ENCODE measurements at places on chromosomes 6 and 20.

GRCh38 chr20:44829688-44830087 is 19.3 kb upstream of the RIMS4 start:
- DNase-seq: no peak

- no peak for DNase-seq
Observed at GRCh38 chr20:23071996-23072395, 14.1 kb downstream of the CD93 start.

DNA sequence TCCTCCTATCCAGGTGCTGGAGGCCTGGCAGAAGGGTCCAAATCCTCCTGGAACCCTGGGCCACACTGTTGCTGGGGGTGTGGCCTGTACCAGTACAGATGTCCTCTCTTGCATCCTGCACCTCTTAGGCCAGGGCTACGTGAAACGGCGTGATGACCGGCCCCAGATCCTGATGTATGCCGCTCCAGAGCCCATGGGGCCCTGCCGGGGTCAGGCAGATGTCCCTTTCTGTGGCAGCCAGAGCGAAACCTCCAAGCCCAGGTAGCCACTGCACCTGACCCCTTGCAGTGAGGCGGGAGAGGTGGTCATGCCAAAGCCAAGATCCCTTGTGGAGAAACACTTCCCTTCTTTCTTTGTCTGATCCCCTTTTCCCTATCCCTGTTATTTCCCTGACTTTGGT is 14.2 kb downstream of the DNPH1 start:
- no peak for DNase-seq

GRCh38 chr6:31874836-31875572 is 3.8 kb downstream of the SLC44A4 start:
- no peak for DNase-seq

DNA sequence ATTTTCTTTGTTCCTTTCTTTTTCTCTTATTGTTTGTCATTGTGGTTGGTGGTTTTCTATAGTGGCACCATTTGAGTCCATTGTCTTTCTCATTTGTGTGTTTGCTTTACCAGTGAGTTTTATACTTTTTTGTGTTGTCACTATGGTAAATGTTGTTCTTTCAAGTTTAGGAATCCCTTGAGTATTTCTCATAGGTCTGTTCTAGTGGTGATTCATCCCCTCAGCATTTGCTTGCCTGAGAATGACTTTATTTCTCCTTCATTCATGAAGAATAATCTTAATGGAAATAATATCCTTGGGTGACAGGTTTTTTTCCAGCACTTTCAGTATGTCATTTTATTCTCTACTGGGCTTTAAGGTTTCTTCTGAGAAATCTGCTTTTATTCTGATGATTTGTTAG is 209.2 kb upstream of the ASCC3 start:
- DNase-seq: no peak

GRCh38 chr20:671252-672030 is 4.2 kb downstream of the SCRT2 start:
- DNase-seq: no peak

GRCh38 chr20:34990231-34990630 is 34.6 kb downstream of the MYH7B start:
- DNase-seq: no peak

GRCh38 chr6:95185874-95186273 is 391.5 kb upstream of the MANEA start:
- DNase-seq: no peak

DNA sequence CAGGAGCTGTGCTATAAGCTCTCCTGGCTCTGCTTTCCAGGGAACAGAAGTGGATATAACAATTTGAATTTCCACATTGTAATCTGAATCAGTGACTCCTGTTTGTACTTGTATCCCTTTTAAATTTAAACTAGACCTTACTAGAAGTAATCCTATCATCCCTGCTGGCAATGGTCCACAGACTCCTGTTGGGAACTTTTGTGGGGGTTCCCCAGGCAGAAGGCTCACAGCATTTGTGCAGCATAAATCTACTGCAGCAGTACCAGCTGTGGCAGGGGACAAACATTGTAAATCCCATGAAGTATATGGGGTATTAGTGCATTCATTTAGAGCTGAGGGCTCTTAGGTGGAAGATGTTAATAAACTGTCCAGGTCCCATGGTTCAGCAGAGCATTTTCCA is 12.0 kb upstream of the PDCD2 start:
- DNase-seq: no peak

DNA sequence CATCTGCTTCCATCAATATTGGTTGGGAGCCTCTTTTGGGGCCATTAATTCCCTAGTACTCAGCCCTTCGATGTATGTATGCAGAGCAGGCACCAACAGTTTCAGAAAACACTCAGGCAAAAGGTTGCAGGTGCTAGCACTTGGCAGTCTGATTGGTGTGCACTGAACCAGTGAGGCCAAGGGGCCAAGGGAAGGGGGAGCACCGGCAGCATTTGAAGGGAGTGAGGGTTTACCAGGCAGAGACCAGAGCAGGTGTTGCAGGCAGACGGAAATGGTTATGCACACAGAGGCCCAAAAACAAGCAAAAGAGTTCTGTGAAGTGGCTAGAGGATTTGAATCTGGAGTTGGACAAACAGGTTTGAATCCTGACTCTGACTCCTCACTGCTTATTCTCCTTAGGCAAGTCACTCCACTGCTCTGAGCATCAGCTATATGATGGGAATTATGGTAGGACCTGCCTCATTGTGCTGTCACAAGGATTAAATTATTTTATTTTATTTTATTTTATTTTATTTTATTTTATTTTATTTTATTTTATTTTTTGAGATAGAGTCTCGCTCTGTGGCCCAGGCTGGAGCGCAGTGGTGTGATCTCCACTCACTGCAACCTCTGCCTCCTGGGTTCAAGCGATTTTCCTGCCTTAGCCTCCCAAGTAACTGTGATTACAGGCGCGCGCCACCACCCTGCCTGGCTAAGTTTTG is 58.1 kb upstream of the SHLD1 start:
- DNase-seq: no peak

GRCh38 chr20:36676701-36677421 is 30.9 kb upstream of the SLA2 start:
- no peak for DNase-seq

DNA sequence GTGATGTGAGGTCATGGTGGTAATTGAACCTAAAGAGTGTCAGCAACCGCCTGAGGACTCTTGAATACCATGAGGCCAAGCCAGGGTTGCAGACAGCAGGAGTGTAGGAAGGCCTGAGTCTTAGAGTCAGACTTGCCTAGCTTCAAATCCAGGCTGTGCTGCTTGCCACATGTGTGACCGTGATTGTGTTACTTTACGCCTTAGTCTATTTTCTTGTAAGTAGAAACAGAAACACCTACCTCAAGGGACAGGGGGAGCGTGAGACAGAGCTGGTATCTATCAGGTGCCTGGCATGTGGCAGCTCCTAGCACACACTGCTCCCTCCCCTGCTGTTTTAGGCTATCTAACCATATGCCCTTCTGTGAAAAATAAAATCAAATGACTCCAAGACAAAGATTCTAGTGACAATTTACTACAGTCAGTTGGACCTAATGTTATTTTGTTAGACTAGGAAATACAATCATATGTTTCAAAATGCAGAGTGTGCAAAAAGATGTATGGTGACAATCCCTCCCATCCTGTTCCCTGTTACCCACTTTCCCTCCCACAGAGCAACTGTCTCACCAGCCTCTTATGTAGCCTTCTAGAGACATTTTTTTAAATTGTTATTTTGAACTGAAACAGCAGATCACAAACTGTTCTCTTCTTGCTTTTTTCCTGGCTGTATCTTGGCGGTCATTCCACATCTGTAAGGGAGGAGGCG is 21.7 kb downstream of the TAF8 start:
- no peak for DNase-seq

- DNase-seq: no peak
Observed at GRCh38 chr6:110728501-110728900, 86.8 kb downstream of the CDK19 start.

DNA sequence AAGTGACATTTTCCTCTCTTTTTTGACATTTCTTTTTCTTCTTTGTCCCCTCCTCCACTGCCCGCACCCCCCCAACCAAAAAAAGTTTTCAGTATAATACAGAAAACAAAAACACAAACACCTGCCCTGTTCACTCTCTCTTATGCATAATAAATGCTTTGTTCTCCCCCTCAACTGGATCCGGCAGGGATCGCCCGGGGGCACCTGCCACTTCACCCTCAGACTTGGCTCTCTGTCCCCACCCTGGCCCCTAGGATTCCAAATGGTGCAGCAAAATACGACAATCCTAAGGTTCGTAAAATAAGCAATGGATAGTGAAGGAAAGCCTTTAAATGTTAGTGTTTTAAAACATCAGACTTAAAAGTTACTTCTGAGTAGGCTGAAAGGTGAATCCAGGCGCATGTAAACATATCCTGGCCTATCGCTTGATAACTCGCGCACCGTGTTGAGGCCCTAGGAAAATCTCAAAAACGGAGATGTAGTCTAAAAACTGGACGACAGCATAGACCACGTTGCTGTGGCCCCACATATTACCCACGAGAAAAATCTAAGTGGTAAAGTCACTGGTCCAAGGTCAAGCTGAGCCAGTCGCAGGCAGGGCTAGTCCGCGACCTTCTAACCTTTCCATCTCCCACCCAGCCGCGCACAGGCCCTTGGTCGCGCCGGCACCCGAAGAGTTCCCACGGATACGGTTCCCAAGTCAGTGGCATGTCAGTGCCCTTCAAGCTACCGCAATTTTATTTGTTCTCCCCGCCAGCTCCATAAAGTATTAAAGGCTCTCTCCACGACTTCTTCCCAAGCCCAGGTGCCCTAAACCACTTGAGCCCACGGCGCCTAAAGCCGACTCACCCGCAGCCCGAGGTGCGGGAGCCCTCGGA is 130.8 kb downstream of the OGFRL1 start:
- no peak for DNase-seq

DNA sequence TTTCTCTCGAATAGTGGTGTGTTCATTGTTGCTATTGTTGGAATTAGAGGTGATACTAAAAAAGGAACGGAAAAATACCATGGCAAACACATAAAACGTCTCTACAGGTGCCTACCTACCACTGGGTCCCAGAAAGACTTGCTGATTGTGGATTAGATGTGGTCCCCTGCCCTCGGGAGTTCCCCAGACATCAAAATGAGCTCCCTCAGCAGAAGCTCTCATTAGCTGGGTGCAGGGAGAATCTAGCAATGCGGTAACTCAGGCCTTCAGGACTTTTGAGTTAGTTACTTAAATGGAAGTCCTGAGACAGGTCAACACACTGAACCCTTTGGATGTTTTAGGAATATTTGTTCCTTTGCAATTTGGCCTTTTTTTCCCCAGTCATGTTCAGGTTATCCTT is 6.1 kb downstream of the IRF4 start:
- no peak for DNase-seq

- no peak for DNase-seq
Observed at GRCh38 chr20:22058746-22059145, 353.3 kb downstream of the PAX1 start.

- DNase-seq: no peak
Observed at GRCh38 chr20:50477239-50477872, 32.8 kb upstream of the PTPN1 start.

DNA sequence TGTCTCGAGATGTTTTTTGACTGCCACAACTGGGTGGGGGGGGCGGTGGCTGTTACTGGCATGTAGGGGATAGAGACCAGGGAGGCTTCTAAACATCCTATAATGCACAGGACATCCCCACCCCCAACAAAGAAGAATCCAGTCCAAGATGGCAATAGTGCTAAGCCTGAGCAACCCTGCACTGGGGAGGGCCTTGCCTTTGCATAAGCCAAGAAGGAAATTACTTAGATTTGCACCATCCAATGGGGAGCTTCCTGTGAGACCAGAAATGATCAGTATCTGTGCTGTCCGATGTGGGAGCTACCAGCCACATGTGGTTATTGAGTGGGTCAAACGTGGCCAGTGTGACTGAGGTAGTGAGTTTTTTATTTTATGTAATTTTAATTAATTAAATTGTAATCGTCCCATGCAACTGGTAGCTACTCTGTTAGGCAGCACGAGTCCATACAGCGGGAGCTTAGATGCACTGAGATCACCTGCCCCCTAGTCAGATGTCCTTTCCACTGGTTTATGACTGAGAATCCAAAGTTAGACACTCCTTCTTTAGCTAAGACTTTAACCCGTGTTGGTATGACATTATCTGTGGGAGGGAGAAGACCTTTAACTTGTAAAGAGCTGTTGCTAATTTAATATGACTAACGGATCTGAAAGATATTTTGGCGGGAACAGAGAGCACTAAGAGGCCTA is 97.4 kb upstream of the NEDD9 start:
- no peak for DNase-seq

DNA sequence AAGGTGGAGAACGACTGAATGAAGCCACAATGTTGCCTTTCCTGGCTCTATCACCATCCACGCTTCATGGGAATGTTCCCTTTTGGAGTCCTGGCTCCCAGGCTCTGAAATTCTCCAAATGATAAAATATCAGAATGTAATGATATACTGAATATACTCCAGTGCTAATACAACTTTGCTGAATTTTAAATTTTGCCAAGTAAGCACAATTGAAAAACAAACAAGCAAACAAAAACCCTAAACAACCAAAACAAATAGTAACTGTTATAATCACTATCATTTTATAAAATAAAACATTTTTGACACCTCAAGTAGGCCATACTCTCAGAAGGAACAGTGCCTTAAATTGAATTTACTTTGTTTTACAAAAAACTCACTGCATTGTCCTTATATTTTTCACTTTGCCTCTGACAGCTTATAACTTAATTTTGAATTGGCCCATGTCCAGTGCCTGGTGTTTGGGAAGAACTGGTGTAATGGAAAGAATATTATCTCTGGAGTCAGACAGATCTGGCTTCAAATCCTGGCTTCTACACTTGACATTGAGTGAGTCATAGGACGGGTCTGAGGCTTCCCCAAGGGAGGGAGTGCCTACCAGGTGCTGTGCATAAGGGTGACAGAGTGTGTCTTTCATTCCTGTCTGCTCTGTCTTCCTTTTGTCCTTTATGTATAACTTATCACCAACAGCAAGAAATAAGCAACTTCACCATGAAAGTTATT is 698.3 kb downstream of the EPM2A start:
- no peak for DNase-seq

DNA sequence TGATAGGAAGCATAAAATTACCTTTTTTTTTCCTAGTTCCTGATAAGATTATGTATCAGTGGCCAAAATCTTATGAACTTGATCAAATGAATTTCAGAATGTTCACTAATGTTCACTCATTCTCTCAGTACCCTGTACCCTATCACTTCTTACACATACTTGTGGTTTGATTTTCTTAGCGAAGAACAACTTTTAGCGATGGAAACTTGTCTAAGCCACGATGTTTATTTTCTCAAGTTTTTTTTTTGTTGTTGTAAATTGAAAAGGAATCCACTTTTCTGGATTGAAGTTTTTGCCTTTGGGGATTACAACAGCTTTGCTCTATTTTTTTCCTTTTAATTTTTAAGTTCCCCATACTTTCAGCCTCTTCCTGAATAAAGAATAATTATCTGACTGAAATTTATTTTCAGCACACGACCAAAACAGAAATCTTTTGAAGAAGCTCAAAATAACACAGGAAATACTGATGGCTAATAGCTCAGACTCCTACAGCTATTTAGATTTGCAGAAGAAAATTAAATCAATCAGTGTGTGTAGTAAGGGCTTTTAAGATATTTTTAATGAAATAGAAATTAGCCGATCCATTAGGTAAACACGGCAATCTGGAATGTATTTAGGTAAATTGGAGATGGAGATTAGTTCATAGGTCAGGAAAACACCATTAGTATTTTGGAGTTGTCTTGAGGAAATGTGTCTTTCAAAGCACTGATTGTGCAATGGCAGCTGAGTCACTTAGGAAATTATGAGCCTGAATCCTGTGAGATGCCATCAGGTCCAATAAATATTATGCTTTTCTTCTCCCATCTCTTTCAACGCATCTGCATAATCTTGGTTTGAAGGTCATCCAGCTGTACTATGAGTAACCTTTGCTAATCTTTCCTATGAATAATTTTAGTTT is 217.5 kb downstream of the GJA1 start:
- DNase-seq: no peak

GRCh38 chr6:140079328-140079727 is 704.9 kb upstream of the CITED2 start:
- DNase-seq: no peak

Measured in stimulated activated CD4-positive, alpha-beta T cell treated with anti-CD3 and anti-CD28 coated beads, Interleukin-15, amount 100 ng/mL, for 24 hours (primary cell).